T-helper 22 cell (primary cell): ENCODE measurements at places on chromosomes 1 and 21.

DNA sequence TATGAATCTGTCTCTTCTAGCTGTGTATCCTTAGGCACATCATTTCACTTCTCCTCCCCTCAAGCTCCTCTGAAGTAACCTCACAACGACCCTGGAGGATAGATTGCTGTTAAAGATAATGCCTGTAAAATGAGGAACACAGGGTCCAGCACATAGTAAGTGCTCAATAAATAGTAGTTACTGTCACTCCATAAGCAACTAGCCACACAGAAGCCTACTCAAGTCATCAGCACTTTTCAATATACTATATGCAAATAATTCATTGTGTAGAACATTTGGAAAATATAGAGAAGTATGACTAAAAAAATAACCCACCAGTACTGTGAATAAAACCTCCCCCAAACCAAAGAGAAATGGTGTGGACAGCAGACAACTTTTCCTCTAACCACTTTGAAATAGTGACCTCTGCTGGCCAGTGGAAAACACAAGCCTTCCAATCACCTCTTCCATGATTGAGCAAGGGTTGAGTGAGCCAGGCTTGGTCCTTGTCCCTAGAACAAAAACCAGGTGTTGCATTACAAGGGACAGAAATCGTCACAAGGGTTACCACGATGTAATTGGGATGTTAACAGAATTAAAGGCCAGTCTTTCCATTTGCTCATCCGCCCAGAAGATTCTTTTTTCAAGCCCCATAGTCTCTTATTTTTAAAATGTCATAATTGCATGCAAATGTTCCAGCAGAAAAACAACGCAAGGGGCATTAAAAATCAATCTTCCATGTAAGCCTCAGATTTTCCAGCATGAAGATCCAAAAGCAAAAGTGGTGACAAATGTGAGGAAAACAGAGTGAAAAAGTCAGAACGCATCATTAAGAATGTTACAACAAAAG lies 15.7 kb upstream of the GLIS1 start:
- DNase-seq, result no peak

GRCh38 chr1:20883766-20884165 lies 96.7 kb upstream of the HP1BP3 start:
- DNase-seq, result no peak

GRCh38 chr1:108106775-108107174 lies 93.4 kb downstream of the SLC25A24 start:
- no peak for DNase-seq

DNA sequence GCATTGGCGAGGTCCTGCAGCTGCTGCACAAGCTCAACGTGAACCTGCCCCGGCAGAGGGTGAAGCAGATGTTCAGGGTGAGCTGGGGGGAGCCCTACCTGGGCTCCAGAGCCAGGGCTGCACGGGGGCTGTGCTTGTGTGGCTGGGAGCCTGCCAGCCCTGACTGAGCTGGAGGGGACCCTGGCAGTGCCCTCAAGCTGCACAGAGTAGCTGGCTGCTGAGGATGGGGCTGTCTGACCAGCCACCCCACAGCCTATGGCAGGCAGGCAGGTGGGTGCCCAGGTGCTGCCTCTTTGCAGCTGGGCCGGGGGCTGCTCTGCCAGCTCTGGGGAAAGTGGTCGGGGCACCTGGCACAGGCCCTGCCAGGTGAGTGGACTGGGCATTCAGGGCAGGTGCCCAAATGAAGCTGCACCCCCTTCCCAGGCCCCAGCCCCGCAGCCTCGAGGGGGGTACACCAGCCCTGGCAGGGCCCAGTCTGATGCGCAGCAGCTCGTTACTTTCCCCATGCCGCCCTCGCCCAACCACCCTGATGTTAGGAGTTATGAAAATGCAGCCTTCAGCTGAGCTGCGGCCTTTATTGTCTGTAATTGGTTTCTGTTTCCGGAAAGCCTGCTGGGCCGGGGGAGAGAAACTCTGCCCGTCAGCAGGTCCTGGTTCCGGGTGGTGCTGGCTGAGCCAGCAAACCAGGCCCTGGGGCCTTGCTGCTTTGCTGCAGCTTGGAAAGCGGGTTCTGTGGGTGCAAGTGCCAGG lies 4.3 kb downstream of the PLCH2 start:
- no peak for DNase-seq

- DNase-seq, result no peak
Observed at GRCh38 chr1:54384918-54385726, 21.1 kb downstream of the SSBP3 start.
